ENCODE measurements at places on chromosomes 2 and 18.

- no peak for DNase-seq
Measured at GRCh38 chr2:231371430-231372054, 24.0 kb upstream of the B3GNT7 start.

DNA sequence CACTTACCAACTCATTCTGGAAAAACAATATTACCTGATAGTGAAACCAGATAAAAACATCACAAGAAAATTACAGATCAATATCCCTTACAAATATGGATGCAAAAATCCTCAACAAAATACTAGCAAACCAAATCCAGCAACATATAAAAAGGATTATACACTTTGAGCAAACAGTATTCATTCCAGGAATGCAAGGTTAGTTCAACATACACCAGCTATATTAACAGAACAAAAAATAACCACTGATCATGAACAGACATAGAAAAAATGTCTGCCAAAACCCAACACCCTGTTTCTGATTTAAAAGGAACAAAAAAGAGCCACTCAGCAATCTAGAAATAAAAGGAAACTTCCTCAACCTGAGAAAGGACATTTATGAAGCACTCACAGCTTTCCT is 62.1 kb downstream of the TLK1 start:
- DNase-seq = no peak

- DNase-seq = no peak
Measured at GRCh38 chr18:44958455-44958854, 277.8 kb downstream of the SETBP1 start.

DNA sequence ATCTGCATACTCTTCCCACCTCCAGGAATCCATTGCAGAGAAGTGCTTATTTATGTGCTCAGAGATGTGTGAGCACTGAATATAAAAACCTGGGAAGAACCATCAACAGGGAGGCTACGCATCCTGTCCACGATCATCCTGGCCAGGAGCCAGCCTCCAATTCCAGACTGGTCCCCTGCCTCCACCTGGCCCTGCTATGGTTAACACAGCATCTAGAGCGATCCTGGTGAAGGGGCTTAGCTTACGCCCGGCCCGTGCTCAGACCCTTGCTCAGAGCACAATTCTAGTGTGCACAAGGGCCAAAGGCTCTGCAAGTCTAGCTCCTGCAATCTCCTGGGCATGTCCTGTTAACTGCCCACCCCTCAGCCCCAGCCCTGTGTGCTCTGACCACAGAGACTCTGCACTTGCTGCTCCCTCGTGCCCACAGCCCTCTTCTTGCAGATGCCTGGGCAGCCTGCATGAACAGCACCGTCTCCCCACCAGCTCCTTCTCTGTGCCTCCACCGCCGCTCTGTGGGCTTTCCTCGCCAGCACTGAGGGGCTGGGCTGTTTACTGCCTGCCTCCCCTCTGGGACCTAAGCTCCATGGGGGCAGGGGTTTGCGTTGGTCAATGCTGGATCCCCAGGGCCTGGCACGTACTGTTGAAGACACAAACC is 6.5 kb downstream of the PER2 start:
- no peak for DNase-seq

- DNase-seq = no peak
Measured at GRCh38 chr2:69704446-69704845, 37.5 kb upstream of the ANXA4 start.

GRCh38 chr2:73759904-73760303 is 20.0 kb downstream of the DUSP11 start:
- no peak for DNase-seq
